Esophagus muscularis mucosa (tissue), 4 donors: ENCODE measurements at places on chromosomes 11 and 22. TPM values are rescaled to one million over a fixed set of nuclear protein-coding genes. Genes with fewer than 3 reads are reported as not detected.
A peak's percentile ranks its signal among the peaks of the same experiment; 100 is the strongest.

DNA sequence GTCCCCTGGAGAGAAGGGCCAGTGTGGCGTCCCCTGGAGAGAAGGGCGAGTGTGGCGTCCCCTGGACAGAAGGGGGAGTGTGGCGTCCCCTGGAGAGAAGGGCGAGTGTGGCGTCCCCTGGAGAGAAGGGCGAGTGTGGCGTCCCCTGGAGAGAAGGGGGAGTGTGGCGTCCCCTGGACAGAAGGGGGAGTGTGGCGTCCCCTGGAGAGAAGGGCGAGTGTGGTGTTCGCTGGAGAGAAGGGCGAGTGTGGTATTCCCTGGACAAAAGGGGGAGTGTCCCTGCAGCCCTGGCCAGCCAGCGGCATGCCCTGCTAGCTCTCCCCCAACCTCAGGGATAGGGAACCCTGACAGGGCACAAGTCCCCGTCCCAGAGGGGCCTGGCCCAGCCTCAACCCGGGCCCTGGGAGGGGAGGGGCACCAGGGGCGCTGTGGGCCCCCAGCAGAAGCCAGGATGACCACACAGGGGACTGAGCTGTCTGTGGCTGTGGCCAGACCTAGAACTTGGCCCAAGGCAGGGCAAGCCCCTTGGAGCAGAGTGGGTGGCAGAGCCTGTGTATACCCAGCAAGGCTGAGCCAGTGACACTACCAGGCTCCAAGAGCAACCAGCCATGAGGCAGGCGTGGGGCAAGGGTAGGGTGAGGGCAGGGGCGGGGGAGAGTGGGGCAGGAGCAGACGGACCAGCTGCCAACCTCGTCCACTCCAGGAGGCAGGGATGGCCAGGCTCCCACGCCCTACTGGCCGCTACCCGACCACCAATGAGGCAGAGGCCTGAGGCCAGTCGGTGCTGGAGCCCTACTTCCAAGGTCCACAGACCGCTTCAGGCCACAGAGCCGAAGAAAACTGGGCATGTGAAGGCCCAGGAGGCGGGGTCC lies 4.2 kb downstream of the HRAS start:
- no peak for DNase-seq

GRCh38 chr22:42419243-42419881 lies 12.8 kb downstream of the NFAM1 start:
- no peak for DNase-seq

DNA sequence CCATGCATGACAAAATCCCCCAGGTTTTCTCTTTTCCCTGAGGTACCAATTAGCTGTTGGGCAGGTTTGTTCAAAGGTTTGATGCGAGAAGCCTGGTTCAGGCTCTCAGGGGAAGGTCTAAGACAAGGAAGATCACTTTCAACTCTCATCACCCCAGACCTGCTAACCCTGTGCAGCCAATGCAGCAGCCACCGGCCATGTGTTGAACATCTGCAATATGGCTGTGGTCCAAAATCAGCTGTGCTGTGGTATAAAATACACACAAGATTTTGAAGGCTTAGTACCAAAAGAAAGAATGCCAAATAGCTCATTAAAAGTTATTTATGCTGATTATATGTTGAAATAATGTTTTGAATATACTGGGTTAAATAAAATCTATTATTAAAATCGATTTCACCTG lies 58.5 kb downstream of the SMCO4 start:
- DNase-seq, result peak; percentile 34

- no peak for DNase-seq
These were observed at the start of gene WNT7B for GRCh38 chr22:45977003-45977411. TSS of gene WNT7B (minus strand) at chr22:45977162. CDS start at chr22:45976754, 408 bp downstream.

DNA sequence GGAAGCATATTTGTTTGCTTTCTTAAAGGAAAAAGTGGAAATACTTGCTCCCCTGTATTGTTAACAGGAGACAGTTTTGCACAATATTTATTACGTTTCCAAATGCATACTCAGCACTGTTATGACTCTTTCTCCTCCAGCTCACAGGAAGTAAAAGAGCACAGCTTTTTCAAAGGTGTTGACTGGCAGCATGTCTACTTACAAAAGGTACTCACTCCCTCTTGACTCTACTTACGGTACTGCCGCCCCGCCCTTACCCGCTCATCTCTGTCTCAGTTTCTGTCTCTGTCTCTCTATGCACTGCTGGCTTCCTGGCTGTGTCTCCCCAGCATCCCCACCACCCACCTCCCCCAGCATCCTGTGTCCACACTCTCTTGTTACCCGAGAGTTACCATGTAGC lies 32.2 kb upstream of the MYO18B start:
- no peak for DNase-seq

DNA sequence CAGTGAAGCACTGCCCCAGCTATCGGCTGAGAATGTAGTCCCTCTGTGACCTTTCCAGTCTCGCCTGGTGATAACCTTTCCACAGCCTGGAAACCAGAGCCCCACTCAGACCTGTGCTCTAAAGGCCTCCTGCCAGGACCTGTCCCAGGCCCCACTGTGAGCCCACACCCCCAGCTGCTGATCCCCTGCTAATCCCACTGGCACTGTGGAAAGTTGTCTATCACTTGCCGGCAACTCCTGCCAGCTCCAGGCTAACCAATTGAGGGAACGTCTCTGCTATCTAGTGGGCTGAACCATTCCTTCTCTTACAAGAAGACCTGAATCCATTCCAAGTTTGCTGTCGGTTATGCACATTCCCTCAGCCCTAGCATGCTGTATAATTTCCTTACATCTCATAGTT lies 328.2 kb downstream of the FAM181B start:
- DNase-seq, result no peak

Gene FOSL1
- total RNA-seq, result not detected

Gene GGT5
- total RNA-seq, result 15.4 TPM

Gene OR5D16
- not detected for total RNA-seq
